Stimulated activated CD8-positive, alpha-beta memory T cell treated with anti-CD3 and anti-CD28 coated beads, Interleukin-4, amount 100 ng/mL, for 4 hours (primary cell): ENCODE measurements at places on chromosomes 3 and 15.

DNA sequence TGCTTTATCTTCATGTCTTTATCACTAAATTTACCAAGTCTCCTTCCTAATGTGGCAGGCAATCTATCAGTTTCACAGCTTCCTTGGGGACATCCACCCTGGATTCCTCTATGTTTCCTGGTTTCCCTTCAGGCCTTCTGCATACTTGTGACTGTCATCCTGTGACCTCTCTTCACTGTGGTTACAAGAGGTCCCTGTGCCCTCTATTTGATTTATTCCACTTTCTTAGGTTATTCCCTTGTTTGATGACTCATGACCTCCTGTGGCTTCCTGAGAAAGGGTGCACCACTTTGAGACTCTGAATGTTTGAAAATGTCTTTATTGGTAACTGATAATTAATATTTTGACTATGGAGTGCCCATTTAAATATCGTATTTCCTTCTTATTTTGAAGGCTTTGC is 60.5 kb upstream of the KY start:
- no peak for DNase-seq

- no peak for DNase-seq
Observed at GRCh38 chr15:89078851-89079810, 9.1 kb upstream of the ABHD2 start.

DNA sequence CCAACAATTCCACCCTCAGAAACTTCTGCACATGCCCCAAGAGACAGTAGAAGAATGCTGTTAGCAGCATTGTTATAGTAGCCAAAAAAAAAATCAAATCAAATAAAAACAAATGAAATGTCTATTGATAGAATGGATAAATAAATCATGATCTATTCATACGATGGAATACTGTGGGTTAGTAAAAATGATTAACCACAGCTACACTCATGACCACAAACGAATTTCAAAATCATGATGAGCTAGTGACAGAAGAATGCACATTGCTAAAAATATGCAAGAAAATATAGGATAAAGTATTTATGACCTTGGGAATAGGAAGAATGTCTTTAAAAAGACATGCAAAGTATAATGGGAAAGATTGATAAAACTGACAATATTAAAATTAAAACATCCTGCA is 57.5 kb upstream of the ACAN start:
- DNase-seq, result no peak

- DNase-seq, result no peak
Observed at GRCh38 chr3:377158-377561, 180.6 kb downstream of the CHL1 start.

DNA sequence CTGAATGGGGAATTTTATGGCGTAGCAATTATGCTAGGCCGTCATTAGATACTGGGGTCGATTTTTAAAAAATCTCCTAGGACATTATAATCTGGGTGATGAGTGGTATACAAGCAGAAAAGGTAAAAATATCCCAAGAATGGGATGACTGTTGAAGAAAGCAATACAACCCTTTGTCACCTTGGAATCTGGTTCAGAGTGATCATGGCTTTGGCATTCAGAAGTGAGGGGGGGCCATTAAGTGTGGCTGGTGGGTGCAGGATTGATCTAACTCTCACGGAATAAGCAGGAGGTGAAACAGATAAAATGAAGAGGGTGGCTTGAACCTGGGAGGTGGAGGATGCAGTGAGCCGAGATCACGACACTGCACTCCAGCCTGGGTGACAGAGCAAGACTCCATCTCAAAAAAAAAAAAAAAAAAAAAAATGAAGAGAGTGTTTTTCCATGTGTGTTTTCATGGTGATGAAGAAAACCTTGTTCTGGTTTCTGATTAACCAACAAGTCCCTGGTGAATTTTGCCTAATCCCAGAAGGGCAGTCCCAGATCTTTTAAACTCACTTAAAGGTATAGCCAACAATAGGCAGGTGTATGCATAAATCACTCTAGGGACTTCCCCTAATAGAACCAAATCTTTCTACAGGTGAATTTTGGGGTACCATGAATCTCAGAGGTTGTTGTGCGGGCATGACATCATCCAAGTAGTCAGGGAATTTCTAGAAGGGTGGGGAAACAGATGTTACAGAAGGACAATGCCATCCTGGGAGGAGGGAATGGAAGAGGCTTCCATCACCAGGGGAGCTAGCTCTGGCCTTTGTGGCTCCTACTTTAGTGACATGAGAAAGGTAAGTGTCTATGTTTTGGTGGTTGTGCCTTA is 3.1 kb upstream of the RAD54L2 start:
- DNase-seq, result no peak

DNA sequence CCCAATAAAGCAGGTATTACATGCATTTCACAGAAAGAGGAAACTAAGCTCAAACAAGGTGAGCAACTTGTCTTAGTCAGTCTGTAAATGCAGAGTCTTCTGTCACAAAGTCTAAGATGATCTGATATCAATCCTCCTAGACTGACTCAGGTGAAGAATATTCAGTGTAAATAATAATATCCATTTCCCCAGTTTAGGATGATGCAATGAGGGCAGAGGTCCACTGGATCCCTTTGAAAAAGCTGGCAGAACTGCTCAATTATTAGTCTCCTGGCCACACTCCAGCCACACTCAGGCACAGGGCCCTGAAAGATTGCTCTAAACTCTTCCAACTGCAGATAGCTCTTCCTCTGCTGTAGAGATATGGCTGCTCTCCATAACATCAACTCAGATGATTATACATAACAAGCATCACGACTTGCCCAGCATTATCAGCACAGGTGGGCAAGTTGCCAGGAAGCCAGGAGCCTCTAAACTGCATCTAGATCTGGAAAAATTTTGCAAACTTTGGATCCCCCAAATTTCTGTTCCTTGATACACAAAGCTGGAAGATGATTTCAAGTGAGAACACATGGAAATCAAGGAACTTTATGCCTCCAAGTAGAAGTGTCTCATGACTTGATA is 129.8 kb upstream of the CPNE4 start:
- no peak for DNase-seq

DNA sequence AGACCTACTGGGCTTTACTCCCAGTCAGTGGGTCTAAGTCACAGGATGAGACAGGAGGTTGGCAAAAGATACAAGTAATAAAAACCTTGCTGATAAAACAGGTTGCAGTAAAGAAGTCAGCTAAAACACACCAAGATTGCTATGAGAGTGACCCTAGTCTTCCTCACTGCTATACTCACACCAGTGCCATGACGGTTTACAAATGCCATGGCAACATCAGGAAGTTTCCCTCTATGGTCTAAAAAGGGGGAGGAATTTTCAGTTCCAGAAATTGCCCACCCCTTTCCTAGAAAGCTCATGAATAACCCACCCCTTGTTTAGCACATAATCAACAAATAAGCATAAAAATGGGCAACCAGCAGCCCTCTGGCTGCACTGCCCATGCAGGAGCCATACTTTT is 966.7 kb upstream of the ROBO1 start:
- no peak for DNase-seq

DNA sequence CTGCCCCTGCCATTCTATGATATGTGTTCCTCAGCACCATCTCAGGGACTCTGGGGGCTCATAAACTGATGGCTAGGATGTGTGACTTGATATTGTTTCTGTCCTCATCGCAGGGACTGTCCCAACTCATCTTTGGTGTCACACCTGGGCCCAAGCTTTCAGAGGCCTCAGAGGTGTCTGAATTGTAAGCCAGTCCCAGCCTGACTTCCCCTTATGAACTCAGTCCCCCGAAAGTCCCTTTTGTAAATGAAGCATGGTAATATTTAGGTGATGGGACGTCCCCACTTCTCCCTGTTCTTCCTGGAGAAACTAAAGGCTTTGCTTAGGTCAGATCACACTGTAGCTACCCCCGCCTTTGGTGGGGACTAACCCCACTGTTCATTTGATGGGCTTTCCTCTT is 142.4 kb upstream of the TLE3 start:
- no peak for DNase-seq

DNA sequence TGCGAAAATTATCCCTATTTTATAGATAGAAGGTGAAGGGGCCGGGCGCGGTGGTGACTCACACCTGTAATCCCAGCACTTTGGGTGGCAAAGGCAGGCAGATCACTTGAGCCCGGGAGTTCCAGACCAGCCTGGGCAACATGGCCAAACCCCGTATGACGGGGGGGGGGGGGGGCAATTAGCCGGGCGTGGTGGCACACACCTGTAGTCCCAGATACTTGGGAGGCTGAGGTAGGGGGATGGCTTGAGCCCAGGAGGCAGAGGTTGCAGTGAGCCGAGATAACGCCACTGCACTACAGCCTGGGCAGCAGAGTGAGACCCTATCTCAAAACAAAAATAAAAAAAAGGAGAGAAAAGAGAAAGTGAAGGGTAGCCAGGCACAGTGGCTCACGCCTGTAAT is 1.4 kb downstream of the AAGAB start:
- no peak for DNase-seq

DNA sequence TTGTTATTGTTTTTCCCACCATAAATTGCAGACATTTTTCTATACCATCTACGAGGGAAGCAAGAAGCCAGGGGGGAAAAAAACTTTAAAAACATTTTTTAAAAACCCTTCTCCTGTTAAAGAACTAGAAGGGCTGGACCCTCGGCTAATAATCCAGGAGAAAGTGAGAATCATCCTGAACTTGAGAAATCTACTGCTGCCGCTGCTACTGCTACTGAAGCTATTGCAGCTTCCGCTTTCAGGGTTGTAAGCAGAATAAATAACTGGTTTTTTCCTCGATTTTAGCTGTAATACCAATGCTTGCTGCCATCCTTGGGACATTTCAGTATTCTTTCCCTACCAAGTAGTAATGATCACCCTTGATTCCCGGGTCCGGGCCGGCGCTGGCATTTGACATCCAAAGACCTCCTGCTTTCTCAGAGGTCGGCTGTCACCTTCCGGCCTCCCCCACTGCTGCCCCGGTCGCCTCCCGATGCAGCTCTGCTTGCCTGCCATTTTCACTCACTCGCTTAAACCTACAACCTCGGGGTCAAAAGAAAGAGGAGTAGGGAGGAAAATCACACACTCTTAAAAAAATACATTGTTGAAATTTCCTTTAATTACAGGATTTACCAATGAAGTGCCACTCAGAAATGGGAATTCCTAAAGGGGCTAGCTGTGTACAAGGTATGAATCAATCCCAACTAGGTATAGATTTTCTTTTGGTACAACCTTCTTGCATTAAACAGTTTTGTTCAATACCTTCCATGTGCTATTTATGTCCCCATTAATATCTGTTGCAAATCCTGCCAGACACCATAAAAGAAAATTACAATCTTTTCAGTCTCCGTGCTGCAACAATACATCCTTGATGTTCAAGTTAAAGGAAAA is 674 bp upstream of the MECOM start:
- no peak for DNase-seq

DNA sequence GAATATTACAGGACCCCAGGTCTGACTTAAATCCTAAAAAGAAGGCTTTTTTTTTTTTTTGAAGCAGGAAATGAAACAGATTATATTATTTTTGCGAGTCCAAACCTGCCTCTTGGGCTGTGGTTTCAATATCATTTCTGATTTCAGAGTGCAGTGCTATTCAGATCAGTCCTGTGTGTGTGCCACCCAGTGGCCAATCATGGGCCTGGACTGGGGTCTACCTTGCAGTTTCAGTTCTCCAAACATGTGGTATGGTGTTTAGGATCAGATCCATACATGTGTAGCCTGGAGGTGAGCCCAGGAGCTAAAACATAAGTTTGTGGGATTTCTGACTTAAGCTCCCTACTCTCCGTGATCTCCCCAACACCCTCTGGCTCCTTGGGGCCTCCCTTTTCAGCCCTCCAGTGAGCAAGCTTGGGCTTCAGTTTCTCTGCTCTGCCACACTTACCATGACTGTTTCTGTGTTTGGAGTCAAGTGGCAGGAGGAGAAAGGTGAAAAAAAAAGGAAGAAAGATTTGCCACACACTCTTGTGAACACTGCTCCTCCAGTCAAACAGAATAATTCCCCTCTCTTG is 12.1 kb upstream of the THSD4 start:
- no peak for DNase-seq

DNA sequence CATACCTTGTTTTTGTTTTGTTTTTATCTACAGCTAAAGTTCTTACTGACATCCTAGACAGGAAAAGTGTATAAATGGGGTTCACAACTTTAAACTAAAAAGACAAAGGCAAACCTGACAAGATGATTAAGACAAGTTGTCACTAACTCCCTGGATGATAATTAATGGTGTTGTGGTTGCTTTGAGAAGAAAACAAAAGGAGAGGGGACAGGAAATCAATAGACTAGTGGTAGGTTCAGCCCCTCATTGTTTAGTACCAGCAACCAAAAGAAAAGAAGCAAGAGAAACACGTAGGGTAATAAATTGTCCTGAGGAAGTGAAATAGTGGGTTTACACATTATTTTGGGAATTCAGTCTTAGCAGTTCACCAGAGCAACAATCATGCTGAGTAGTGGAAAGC is 78.8 kb downstream of the BFSP2 start:
- no peak for DNase-seq

- no peak for DNase-seq
Observed at GRCh38 chr15:101543926-101544612, 54.6 kb upstream of the PCSK6 start.

- no peak for DNase-seq
Observed at GRCh38 chr3:64148955-64149653, 76.2 kb downstream of the PRICKLE2 start.
